ENCODE measurements at places on chromosomes 6 and 20.

DNA sequence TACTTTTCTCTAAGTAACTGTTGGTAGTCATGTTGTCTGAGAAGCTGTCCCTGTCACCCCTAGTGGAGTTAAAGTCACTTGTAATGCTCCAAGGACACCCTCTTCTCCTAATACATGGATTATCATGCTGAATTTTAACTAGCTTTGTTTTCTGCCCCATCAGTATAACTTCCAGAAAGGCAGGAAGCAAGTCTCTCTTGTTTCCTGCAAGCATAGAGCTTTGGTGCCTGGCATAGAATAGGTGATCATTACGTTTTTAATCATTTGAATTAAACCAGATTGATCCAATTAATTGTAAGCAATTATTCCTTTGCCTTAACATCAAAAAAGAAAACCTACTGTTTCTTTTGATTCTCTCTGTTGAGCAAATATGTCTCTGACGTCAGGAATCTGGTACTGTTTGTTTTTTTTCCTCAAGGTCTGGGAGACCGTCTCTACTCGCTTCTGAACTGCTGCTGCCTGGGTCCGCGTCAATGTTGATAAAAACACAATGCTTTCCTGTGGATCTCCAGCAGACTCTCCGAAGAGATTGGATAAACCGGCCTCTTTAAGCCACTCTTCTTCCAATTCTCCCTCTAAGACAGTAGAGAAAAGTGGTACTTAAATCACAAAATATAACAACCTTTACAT, 71.8 kb downstream of the ARHGAP18 start:
- DNase-seq: no peak

DNA sequence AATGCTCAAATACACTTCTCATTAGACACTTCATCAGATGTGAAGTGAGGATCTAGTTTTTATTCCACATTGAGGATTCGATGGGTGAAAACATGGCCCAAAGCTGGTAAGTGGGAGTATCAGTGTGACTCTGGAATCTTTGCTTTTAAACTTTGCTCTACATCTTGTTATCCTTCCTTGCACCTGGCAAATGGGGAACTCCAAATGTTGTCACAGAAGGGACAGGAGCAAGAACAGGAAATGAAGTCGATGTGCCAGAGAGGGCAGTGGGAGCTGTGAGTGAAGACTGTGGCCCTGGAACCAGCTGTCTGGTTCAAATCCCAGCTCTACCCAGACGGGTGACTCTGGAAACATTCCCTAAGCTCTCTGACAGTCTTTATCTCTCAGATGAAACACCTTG, 86.7 kb upstream of the AGPAT4 start:
- DNase-seq: no peak

- no peak for DNase-seq
Measured at GRCh38 chr6:109194880-109195279, 99.6 kb downstream of the CEP57L1 start.

- no peak for DNase-seq
Measured at GRCh38 chr6:79453558-79454042, 83.6 kb downstream of the LCA5 start.

GRCh38 chr20:62644044-62644795, 1.9 kb downstream of the SLCO4A1 start:
- DNase-seq: no peak
